ENCODE measurements at places on chromosomes 2 and 18.

GRCh38 chr2:3648652-3649177 is 9.3 kb upstream of the ALLC start:
- DNase-seq, result no peak

DNA sequence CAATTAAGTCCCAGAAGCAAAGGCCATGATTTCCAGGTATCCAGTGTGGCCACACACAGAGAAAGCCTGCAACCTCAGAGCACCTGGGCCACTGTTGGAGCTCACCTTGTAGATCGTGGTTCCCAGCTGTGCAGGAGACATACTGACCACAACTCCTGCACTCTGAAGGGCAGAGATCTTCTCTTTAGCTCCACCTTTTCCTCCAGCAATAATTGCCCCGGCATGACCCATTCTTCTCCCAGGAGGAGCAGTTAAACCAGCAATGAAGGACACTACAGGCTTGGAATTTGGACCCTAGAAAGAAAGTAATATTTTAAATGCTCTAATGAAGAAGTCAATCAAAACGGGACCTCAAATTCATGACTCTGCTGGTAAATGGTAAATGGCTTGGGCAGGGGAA is 33.8 kb downstream of the SUCLG1 start:
- no peak for DNase-seq

DNA sequence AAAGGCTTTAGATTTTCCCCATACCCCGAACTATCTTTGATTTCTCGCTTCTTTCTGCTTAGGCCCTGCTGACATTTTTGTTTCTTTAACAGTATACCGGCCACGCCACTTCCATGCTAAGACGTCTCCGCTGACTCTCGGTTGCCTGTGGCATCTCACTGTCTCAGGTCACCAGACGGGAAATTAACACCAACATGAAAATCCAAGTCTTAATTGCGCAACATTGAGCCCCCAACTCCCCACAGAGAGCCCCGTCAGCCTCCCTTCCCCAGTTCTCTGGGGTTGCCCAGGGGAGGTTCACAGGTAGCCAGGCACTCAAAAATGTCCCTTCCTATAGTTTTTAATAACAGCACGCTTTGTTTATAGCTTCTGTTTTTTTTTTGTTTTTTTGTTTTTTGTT is 30.2 kb downstream of the CD8B2 start:
- no peak for DNase-seq

- no peak for DNase-seq
Measured at GRCh38 chr2:200525066-200525465, 941 bp upstream of the SGO2 start.

DNA sequence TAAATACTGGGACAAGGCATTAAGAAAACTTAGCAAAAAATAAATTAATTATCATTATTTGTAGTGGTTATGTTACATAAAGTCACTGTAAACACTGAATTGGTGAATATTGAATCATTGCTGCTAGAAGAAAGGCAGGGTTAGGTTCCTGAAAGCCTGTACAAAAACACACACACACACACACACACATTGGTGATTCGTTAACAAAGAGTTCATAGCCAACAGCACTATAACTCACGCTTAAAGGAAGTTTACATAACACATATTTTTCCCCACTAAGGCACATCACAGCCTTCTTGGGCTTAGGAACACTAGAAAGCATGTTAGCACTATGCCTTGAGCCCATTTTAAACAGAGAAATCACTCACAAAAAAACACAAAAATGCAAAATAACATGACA is 690.0 kb upstream of the PIK3C3 start:
- no peak for DNase-seq
